ENCODE measurements at places on chromosomes 16 and 17.
A peak's percentile ranks its signal among the peaks of the same experiment; 100 is the strongest.

DNA sequence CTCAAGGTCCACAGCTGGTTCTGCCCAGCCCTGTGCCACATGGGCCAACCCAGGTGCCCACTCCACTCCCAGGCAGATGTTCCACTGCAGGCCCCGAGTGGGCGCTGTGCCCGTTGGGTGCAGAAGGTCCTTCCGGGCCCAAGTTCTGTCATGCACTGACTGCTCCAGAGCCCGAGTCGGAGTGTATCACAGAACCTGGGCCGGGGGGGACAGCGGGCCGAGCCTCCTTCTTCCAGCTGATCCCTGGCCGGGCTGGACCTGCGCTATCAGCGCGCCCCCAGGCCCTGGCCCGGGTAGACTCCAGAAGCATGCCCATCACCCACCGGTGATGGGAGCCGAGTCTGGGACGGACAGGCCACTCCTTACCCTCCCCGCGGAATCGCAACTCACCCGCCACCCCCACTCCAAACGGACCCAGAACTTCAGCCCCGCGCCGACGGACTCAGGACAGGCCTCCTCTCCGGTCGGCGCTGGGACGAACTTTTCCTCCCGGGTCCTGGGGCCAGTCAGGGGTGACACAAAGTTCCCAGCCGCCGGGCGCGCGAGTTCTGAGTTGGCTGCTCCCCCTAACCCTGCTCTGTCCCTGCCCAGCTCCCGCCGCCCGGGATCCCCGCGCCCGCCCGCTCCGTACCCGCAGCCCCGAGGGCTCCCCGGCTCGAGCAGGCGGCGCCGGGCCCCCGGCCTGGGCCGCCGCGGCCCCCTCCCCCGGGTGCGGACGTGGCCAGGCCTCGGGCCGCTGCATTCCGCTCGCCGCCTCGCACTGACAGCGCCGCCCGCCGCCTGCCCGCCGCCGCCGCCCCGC, at the start of gene COPZ2:
COPZ2 (minus strand) TSS at position 762 of the 802 bp plus-strand sequence; CDS start at position 742, 20 bp downstream.
- DNase-seq, result peak; percentile 67

DNA sequence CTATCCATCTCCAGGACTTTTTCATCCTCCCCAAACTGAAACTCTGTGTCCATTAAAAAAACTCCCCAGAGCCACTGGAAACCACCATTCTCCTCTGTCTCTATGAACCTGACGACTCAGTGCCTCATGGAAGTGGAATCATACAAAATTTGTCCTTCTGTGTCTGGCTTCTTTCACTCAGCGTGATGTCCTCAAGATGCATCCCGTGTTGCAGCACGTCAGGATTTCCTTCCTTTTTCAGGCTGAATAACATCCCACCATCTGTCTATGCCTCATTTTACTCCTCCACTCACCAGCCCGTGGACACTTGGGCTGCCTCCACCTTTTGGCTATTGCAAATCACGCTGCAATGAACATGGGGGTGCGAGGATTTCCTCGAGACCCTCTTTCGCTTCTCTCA, 12.6 kb upstream of the ALDH3A1 start:
- peak; percentile 18 for DNase-seq

GRCh38 chr17:15485045-15485444, 17.6 kb upstream of the CDRT4 start:
- no peak for DNase-seq

DNA sequence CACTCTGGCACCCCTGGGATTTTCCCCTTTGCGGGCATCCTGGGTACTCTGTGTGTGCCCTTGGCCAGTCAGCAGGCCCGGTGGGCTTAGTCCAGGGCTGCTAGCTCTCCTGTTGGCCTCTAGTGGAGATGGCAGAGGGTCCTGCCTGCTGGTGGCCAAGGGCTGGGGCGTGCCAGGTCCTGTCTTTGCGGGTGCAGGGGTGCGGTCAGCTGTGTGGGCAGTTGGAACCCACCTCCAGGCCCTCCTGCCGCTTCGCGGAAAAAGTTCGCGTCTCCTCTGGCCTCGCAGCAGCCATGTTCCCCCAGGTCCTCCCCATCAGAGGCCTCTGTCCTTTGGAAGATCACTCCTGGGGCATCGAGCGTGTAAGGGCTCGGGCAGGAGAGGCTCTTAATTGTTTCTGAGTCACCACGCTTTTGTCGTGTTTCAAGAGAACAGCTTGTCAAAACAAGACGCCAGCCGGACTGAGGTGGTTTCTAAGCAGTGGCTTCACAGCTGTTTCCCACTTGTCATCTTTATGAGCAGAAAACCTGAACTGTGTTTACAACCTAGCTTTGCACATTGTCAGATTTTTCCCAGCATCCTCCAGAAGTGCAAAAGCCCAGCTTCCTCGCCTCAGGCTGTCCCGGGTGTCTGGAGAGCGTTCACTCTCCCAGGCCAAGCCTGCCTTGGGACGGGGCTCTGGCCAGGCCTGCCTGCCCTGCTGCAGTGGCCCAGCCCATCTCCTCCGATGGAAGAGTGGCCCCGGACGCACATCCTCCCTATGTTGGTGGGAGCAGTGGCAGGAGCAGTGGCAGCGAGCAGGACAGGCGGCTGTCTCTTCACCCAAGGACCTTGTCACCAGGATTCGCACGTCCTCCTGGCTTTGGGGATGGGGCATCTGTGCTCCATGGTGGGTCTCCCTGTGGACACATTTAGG, 5.0 kb upstream of the DNASE1L2 start:
- DNase-seq, result no peak

DNA sequence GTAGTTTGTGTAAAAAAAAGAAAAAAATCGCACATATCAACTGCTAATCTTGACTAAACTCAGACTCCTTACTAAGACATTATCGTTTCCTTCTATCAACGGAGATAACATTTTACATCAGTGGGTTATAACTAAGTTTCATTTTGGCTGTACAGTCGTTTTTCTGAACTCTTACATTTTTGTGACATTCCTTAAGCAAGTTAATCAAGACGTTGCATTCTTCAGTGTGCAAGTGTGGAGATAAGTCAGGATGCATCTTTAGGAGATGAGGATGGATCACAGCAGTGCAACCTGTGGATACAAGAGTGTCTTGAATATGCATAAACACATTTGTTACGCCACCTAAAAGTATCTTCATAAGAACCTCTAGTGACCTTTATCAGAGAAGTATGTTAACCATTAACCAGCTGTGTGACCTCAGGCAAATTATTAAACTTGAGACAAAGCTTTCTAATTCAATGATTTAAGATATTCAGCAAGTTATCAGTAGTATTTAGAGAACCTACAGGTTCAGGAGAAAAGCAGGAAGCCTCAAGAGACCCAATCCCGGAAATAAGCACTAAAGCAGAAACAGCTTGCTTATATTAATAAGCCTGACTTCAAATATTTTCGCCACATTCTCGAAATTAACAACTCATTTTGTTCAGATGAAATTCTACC, 9.4 kb downstream of the CMC2 start:
- DNase-seq, result no peak

DNA sequence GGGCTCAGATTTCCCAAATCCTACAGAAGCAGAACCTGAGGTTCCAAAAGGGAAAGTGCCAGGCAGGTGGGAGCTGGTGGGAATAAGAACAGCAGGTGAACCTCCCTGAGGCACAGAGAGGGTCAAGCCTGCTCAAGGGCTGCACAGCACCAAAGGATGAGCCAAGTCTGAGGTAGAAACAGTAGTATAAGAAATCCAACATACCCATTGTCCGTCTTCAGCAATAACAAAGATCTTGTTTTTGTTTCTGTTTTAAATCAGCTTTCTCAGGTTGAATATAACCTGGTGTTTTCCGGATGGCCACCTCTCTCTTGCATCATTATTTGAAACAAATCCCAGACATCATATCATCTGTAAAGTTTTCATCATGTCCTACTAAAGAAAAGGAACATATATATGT, 10.6 kb upstream of the CES3 start:
- no peak for DNase-seq

- no peak for DNase-seq
These were observed 25.6 kb downstream of the METTL9 start for GRCh38 chr16:21625026-21625425.

DNA sequence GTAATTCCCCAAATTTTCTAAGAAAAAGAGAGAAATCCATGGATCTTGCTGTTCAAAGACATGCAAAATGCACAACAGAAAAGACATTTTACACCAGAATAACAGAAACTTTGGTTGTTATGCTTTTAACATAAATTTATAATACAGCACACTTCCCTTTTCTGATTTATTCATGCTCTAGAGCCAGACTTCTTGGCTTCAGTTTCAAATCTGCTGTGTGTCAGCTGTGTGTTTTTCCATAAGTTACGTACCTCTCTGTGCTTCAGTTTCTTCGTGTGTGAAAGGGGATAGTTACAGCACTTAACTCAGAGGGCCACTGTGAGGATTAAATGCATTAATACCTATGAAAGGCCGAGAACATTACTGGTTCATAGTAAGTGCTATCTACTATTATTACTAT, 6.8 kb upstream of the CCL3L1 start:
- no peak for DNase-seq

- no peak for DNase-seq
These were observed 1.2 kb downstream of the COX10 start for GRCh38 chr17:14070344-14070984.

DNA sequence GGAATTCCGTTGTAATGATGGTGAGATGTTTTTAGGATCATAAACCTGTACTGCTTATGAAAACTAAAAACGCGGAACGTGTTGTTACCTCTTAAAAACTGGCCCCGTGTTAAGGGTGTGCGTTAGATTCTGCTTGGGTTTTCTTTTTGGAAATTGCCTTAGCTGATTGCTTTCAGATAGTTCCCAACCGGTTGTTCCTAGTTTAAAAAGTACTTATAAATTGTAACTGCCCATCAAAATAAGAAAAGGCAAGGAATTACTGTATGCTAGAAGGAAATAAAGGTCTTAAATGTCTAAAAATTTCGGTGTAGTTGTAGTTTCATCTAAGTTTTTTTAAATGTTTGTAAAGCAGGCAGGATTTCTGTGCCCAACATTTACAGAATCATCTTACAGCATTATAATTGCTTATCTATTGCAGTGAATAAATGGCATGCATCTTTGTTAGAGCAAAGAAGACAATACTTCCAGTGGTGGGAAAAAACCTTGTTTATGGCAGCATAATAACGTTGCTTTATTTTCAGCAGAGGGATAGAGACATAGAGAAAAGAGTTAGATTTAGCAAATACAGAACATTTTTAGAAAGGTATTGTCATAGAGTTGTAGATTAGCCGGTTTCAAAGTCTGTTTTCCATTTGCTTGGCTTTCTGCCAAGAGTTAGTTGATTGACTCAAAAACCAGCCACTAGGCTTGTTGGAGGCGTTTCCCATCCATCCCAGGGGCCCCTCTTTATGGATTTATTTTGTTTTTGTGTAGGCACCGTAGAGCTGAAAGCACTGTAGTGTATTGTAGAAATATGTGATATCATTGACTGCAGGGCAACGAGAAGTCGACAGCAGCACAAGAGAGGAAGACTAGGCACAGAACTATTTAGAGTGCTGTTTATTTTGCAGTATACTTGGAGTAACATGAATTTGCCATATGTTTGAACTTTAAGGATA, 1.7 kb downstream of the PPM1D start:
- DNase-seq, result peak; percentile 90

- DNase-seq, result no peak
These were observed 8.5 kb downstream of the SLC22A31 start for GRCh38 chr16:89191901-89192185.

DNA sequence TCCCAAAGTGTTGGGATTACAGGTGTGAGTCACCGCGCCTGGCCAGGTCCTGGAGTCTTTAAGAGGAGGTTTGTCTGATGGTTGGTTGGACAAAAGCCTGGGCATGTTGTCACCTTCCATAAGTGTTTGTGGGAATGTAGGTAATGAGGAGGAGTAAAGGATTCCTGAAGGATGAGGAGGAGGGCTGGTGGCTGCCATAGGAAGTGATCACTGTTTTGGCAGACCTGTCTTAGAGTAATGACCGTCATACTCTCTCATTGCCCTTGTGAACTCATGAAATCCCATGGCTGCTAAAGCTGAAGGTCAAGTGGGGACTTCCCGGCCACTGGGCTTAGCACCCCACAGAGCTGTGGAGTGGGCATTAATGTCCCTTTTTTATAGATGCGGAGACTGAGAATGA, 40.5 kb downstream of the TENT4B start:
- DNase-seq, result no peak

- DNase-seq, result no peak
These were observed 5.9 kb downstream of the MEOX1 start for GRCh38 chr17:43655693-43656255.
